ENCODE measurements at places on chromosomes 3 and 15.
A peak's percentile ranks its signal among the peaks of the same experiment; 100 is the strongest.

DNA sequence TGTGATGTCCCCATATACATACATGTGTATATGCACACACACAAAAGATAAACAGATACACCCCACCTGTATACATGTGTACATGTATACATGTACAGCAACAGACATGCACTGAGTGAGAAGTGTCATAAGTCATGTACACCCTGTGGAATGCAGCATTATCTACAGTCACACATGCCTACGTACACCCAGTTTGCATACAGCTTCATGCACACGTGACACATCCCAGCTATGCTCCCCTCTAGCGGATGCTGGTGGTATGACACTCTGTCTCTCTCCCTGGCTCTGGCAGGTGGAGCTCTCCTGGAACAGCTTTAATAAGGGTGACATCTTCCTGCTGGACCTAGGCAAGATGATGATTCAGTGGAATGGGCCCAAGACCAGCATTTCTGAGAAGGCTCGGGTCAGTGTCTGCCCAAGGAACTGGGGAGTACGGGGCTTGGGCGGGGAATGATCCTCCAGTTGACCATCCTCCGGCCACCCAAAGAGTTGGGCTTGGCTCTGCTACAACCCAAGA lies 6.3 kb downstream of the VILL start:
- DNase-seq = peak; percentile 82

DNA sequence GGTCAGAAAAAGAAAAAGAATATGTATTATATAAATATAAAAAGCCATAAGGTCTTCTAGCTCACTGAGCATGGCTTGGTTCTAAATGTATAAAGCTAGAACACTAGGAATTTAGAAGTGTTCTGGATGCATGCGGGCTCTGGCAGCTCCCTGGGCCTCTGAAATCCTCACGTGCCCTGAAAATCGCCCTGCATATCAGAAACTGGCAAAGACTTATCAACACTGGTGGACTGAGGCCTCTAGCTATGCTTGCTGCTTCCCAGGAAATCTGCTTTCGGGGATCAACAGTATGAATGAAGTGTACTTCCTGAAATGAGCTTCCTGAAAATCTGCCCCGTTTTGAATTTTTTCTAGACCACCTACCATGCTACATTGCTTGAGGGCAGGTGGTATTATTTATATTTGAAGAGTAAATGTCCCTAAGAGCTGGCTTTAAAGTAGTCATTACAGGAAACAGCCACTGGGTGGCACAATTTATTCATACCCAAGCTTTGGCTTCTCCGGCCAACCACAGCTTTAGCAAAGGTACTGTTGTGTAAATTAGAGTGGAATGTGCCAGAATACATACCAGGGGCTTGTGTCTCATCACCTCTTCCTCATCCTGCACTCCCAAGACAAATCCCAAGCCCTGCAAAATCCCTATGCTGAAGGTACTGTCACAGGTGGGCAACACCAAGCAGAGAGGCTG lies 17.7 kb downstream of the CRTAP start:
- peak; percentile 61 for DNase-seq

DNA sequence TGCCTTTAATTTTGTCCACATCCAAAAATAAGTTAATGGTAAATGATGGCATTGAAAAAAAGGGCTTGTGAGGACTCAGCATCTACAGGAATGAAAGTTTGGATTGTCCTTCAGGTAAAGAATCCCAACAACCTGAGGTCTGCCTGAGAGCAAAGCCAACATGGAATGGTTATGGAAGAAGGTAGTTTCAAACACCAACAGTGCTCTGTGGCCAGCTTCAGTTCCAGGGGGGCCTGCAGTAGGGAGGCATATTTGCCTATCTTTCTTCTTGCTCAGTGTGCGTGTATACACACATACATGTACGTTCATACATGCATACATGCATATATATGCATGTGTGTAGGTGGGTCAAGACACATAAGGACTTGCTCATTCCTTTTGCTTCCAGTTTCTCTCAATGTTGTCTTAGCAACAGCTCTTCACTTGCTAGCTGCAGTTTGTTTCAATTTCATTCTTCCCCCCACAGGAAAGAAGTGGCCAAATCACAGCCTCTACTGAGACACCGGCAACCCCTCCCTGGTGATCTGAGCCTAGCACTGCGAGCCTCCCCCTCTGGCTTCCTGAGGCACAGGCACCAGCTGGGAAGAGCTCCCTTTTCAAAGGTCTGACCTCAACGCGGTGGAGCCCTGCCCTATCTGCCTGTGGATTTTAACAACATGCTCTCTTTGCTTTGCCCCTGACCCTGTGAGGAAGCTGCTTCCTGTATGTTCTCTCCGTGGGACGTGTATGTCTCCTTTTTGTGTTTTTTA lies 146.2 kb downstream of the KLF13 start:
- DNase-seq = no peak

- no peak for DNase-seq
Measured at GRCh38 chr15:75347222-75348033, 589 bp downstream of the NEIL1 start.

- DNase-seq = no peak
Measured at GRCh38 chr15:85832394-85832793, 37.7 kb upstream of the KLHL25 start.

DNA sequence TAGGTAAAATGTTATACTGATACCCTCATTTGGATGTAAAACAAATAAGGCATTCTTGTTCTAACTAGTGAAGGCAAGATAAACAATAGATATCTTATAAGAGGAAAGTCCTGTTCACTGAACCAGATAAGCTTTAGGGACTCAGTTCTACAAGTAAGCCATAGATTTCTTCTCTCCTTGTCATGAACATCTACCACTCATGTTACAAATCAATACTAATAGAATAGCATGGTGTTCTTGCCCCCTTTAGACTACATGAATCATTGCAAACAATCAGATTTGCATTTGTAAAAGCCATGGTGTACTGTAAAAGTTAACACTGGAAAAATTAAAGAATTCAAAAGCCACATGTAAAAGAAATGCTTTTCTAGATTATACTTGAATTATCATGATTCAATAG lies 500.1 kb downstream of the NLGN1 start:
- no peak for DNase-seq

DNA sequence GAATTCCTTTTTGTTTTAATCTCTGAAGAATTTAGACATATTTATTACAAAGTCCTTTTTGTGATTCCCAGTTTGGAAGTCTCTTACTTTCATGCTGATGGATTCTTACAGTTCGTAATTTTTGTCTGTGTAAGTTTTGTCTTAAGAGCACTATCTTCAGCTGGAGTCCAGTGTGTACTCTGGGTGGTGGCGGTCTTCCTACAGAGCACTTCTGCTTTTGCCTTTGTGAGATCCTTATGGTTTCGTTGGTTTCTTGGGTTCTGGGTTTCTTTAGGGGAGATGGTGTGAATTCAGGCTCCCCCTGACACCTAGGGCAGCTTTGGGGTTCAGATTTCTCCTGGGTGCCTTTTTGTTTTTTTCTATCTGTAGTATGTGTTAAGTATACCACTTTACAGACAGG lies 45.3 kb downstream of the PLS1 start:
- DNase-seq = no peak

- no peak for DNase-seq
Measured at GRCh38 chr3:136708333-136708985, 43.7 kb downstream of the STAG1 start.

DNA sequence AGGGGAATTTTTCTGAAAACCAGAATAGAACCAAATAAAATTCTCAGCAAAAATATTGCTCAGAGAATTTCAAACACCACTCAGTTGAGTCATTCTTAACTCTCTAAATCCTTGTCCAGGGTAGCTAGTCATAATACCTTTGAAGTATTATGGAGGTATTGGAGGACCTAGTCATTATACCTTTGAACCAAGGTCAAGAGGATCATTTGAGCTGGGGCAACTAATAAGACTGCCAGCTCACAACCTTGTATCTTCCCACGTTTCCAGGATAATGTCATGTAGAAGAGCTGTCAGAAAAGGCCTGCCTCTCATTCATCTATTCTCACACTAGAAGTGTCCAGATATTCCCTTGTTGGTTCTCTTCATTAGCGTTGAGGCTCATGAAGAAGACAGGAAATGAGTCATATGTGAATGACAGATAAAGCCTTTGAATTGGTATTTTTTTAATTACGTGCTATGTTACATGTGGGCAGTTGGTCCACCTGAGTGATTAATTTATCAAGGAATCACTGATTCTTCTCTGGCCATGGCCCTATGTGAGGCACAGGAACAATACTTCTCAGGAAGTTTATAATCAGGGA lies 48.3 kb downstream of the TOPAZ1 start:
- no peak for DNase-seq

GRCh38 chr3:194343561-194343893 lies 7.6 kb downstream of the CPN2 start:
- no peak for DNase-seq

- DNase-seq = peak; percentile 33
Measured at GRCh38 chr3:9397906-9398699, 688 bp downstream of the SETD5 start.

Measured in LHCN-M2 (cell line).